HepG2 (cell line): ENCODE measurements at places on chromosomes 2 and 18.

GRCh38 chr18:13530879-13531387 is 195.4 kb downstream of the FAM210A start:
- DNase-seq: no peak

- DNase-seq: no peak
These were observed 49.0 kb downstream of the FBLN7 start for GRCh38 chr2:112187046-112187715.

DNA sequence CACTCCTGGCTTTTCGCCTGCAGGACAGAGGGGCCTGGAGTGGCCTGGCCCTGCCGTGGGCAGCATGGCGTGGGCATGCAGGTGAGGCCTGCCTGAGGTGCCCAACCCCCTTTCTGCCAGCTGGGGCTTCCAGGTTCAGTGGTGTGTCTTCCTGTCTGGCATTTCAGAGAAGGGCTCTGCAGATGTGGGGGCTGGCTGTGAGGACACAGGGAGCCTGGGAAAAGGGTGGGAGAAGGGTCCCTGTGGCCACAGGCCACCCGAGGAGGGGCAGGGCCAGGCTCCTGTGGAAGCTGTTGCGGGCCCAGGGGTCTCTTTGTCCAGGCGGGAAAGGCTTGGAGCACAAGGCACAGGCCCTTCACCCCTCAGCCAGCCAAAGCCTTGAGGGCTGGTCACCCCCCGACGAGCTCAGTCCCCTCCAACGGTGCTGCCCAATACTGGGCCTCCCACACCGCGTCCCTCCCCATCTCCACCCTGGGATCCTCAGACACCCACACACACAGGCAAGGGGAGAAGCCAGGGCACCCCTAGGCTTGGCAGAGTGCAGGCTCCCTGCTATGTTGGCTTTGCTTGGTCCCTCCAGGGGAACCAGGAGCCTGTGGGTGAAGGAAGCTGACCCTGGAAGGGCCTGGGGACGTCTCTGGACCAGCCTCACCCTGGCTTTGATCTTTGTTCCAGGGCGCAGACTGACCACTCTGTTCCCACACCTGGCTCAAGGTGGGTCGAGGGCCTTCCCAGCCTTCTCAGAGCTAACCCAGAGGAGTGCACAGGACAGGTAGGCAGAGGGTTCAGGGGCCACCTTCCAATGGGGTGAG is 3.7 kb upstream of the AQP12A start:
- DNase-seq: no peak

DNA sequence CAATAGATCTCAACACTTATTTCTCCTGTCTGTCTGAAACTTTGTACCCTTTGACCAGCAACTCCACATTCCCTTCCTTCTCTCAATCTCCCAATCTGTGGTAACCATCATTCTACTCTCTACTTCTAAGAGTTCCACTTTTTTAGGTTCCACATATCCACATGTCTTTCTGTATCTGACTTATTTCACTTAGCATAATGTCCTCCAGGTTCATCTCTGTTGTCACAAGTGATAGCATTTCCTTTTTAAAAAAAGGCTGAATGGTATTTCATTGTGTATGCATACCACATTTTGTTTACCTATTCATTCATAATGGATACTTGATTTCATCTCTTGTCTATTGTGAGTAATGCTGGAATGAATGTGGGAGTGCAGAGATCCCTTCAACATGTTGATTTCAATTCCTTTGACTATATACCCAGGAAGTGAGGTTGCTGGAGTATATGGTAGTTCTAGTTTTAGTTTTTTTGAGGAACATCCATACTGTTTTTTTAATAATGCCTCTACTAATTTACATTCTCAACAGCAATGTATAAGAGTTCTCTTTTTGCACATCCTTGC is 18.8 kb upstream of the MMADHC start:
- no peak for DNase-seq

GRCh38 chr2:42342795-42343241 is 18.2 kb downstream of the COX7A2L start:
- no peak for DNase-seq

DNA sequence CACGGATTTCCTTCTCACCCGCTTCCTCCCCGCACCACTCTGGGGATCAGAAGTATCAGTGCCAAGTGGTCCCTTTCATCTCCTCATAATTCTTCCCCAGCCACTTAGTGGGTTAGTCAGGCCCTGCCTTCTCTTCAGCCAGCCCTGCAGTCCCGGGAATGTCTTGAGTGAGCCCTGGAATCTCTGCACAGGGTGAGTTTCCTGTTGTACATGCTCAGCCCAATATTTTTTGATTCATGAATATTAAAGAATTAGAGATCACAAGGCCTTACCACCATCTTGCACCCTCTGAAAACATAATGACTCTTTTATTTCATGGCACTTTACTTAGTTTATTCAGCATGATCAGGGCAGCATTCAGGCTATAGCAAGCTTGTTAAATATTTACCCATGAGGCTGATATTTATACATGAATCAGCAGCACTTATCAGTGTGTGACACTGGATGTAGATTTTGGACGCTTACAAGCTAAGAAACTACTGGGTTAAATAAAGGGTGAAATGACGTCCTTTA is 159.4 kb upstream of the FOSL2 start:
- DNase-seq: peak; percentile 25

DNA sequence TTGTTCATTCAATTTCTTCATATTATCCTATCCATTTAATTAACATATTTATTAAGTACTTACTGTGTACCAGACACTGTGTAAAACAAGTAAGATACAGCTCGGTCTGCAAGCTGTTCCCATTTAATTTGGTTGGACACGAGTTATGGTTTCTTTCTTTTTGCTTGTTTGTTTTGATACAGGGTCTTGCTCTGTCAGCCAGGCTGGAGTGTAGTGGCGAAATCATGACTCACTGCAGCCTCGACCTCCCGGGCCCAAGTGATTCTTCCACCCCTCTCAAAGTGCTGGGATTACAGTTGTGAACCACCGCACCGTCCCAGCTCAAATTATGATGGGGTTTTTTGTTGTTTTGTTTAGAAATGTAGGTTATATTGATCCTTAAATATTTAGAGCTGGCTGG is 9.0 kb downstream of the CYBRD1 start:
- no peak for DNase-seq

DNA sequence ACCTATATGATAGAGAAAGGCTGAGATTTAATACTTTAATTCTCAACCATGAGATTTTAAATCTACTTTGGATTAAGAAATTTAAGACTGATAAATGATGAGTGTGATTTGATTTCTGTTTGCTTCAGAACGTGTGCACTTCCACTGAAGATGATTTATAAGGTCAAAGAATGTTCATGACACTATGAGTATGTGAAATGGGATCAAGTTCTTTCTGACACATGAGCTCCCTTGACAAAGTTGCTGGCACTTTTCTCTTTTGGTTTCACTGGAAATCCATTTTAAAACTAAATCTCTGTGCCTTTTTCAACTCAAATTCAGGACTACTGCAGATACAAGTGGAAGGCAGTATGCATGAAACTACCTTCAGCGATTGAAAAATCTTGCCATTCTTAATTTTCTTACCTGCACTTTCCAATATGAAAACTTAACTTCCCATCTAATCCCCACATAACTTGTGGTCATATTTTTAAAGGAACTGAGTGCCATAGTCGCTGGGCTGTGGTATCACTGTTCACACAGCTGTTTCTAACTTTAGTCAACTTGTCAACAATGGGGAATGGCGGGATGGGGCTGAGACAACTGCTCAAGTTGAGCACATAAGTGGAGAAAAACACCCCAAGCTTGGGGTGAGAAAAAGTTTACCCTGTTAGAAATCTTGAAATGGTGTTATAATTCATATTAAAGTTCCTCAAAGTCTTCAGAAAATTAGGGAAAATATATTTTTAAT is 51.8 kb upstream of the TTN start:
- no peak for DNase-seq

DNA sequence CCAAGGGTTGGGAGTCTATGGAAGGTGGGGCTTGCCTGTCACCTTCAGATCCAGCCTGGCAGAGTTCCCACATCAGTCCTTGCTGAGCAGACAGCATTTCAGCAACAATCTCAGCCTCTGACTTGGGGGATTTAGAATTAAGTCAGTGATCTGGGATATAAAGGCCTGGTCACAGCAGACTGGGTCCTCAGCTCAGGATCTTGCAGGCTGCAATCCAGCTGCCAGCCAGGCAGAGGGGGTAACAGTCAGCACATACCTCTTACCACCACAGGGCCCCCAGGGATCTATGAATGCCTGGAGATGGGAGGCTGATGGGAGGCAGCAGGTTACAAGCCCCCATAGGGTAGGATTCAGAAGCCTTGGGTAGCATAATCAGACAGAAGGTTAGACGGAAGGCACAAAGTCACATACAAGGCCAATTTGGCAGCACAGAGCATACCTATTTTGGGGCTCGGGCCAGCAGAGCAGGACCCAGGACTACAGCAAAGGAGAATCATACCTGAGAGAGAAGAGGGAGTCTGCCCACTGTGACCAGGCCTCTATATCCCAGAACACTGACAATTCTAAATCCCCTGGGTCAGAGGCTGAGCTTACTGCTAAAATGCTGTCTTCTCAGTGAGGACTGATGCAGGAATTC is 163.5 kb downstream of the MTCL1 start:
- no peak for DNase-seq

- DNase-seq: no peak
These were observed 22.5 kb upstream of the UBE2F start for GRCh38 chr2:237944302-237944701.

- no peak for DNase-seq
These were observed 43.1 kb downstream of the KYNU start for GRCh38 chr2:142920571-142920970.
